ENCODE measurements at places on chromosomes 2 and 18. TPM values are rescaled to one million over a fixed set of nuclear protein-coding genes. Genes with fewer than 3 reads are reported as not detected.
A peak's percentile ranks its signal among the peaks of the same experiment; 100 is the strongest.

CLEC4F gene
- total RNA-seq, result 0.14 TPM

DNA sequence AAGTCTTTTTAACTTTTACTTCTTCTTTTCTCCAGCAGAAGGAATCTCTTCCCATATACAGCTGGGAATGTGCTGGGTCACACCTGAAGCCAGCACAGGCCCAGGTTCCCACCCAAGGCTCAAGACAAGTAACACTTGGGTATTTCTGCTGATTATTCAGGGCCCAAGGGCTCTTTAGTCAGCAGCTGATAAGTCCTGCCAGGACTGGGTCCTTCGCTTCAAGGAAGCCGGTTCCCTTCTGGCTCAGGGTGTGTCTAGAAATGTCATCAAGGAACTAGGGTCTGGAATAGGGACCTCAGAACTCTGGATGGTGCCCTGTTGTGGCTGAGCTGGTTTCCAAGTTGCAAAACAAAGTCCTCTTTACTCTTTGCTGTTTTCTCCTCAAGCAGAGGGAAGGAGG is 27.0 kb upstream of the SERPINB2 start:
- no peak for DNase-seq

DNA sequence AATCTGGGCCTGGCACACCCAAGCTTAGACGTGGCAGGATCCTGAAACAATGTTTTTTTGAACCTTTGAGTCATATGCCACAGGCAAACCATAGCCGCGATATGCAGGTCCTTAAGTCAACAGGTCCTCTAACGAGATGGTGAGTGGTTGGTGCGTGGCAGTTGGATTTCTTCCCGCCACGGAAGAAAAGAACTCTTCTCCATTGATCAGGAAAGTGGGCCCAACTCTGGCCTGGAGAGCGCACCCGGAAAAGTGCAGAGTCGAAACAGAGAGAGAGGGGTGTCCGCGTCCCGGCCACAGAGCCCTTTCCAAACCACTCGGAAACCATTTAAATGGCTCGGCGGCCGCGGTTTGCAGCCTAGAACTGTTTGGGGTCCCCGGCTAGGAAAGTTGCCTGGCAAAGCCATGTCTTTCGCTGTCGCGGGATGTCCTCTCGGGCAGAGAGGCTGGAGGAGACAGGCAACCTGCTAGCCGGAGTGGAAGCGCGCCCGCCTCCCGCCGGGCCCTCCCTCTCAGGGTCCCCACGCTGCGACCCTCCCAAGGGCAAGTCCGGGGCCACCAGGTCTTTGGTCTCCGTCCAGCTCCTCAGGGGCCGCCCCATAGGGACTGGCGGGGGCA is 777 bp downstream of the GALNT3 start:
- peak; percentile 56 for DNase-seq

GRCh38 chr2:161166538-161167409 is 6.5 kb downstream of the TANK start:
- DNase-seq, result no peak

DNA sequence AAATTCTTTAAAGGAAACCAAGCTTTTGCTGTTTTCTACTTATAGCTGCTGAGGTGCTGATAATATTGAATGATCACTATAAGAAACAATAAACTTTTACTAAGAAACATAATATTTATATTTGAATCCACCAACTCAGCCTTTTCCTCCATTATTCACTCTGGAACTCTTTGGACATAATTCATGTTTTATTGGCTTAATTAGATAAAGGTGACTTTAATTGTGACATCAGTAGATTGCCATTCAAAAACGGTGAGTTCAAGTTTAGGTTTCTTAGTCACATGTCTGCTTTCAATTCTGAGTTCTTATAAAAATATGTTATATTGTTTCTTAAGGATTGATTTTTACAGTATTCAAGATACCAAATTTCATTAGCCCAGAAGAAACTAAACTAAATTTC is 24.0 kb downstream of the CCDC85A start:
- no peak for DNase-seq

HDLBP gene
- 168 TPM for total RNA-seq

DNA sequence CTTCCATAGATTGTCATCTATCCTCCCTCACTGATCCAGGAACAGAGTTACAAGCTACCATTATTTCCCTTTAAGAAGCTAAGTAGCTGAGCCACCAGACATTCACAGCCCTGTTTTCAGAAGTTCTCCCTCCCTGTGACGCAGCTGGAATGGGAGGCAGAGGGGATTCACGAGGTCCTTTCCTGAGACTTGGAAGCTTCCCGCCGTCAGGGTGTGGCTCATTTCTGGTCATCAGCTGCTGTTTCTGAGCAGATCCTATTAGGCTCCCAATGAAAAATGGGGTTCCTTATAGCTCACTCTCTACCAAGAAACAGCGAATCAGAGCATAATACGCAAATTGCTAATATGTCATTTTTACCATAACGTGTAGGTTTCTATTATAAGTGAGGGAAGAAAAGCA is 559.3 kb upstream of the ID2 start:
- no peak for DNase-seq

GRCh38 chr18:75104483-75104882 is 104.5 kb downstream of the PTGR3 start:
- no peak for DNase-seq

GRCh38 chr2:166499281-166499680 is 5.2 kb upstream of the SCN7A start:
- no peak for DNase-seq

GRCh38 chr2:226307487-226308322 is 491.9 kb downstream of the IRS1 start:
- DNase-seq, result no peak

POTEJ gene
- 0.60 TPM for total RNA-seq

GRCh38 chr2:47799031-47799609 is 16.2 kb downstream of the MSH6 start:
- DNase-seq, result no peak

SLC16A14 gene
- not detected for total RNA-seq

DNA sequence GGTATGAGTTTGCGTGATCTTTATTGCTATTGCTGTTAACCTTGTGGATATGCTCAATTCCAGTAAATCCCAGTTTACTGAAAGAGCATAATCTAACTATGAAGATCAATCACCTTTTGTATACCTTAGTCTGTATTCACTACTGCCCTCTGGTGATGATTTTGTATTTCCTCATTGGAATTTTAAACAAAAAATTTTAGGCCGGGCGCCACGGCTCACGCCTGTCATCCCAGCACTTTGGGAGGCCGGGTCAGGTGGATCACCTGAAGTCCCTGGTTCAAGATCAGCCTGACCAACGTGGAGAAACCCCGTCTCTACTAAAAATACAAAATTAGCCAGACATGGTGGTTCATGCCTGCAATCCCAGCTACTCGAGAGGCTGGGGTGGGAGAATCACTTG is 5.1 kb downstream of the COMMD1 start:
- no peak for DNase-seq

HOXD1 gene
- total RNA-seq, result 4.1 TPM

NLRC4 gene
- 0.41 TPM for total RNA-seq

GRCh38 chr2:197838036-197838435 is 33.6 kb downstream of the PLCL1 start:
- no peak for DNase-seq

DNA sequence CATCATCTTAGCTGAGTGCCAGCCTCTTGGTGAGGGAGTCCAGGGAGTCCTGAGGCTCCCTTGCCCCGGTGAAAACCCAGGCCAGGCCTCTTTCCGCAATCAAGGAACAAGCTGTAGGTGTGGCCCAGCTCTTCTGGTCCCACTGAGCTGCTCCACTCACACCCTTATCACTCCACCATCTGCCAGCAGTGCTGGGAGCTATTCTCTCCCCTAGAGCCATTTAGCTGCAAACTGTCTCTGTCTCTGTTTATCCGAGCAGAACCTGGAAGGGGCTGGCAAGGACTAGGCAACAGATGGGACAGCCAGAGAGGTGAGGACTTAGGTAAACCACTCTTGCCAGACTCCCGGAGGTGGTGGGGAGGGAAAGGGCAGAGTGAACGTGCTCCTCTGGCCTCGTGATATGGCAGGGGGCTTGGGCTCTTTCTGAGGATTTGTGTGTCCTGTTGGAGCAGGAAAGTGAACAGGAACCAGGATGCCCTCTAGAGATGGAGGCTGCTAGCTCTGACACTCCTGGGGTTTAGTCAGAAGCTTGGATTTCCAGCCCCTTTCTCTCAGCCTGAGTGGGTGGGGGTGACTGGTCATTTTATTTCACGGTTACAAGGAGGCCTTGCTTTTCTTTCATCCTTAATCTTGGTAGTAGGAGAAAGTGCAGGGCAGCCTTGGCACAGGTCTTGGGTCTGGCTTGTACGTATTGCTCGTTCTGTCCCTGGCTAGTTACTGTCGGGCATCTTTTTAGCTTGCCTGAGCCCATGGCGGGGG is 19.6 kb downstream of the B3GNT2 start:
- DNase-seq, result peak; percentile 26

DNA sequence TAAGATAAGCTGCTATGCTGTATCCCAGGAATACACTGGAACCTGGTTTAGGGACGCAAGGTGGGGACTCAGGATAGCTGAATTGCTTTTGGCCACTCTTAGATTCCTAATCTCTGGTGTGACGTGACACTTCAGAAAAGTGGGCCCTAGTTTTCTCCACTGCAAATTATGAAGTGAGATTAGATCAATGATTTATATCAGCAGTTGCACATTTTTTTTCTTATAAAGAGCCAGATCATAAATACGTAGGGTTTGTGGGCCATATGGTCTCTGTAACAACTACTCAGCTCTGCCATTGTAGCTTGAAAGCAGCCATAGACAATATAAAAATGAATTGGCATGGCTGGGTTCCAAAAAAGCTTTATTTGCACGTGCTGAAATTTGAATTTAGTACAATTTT is 85.4 kb upstream of the CPO start:
- no peak for DNase-seq

GRCh38 chr18:75612456-75612855 is 185.0 kb upstream of the SMIM21 start:
- no peak for DNase-seq

DNA sequence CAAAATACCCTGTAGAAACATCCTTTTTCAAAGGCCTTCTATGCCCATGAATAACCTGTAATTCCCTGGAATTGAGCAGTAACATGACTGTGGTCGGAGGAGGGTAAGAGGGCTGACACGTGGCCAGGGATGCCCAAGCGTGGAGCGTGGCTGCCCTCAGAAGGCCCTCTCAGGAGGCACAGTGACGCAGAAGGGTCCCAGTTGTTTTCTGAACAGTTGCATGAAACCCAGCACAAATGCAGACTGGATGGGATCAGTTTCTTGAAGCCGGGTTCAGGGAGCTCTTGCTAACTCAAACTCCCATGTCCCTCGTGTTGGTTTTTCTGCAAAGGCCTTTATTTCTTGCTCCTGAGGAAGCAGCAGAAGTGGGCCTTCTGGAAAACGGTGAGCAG is 237.0 kb downstream of the ALPK2 start:
- no peak for DNase-seq

- no peak for DNase-seq
Measured at GRCh38 chr2:236250286-236250685, 13.9 kb downstream of the ASB18 start.

GRCh38 chr18:63895190-63895589 is 7.7 kb downstream of the SERPINB2 start:
- no peak for DNase-seq

DNA sequence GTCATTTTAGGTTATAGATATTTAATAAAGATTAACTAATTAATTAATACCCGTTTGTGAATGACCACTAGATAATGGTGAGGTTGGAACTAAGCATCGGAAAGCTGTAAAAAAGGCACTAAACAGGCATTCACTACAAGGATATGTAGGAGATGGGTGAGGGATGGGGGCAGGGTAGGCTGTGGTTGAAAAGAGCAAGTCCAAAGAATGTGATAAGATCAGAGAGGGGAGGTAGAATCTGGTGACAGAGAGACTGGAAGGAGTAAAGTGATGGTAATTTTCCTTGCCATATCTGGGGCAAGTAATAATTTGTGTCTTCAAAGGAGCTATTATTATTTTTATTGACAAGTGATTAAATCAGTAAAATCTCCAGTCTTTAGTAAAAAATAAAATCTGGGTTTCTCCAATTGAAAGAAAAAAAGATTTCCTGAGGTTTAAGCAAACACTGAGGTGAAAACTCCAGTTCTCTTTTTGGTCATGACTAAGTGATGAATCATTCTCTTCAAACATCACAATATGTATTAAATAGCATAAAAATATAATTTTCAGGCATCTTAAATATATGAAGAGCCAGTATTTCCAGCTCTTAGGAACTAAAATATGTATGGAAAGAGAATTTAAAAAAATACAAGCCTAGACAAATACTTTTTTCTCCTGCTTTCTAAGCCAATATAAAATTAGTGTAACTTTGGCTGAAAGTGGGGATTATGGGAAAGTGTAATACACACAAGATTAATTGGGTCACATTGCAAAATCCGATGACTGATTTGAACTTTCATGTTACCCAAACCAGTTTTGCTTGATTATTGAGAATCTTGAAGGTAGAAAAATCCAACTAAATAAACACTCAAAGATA is 259.1 kb upstream of the RBMS1 start:
- no peak for DNase-seq

- no peak for DNase-seq
Measured at GRCh38 chr2:88667219-88667618, 24.3 kb upstream of the RPIA start.

ALLC gene
- total RNA-seq, result not detected

GRCh38 chr18:70314151-70314782 is 25.4 kb downstream of the SOCS6 start:
- no peak for DNase-seq

C2orf81 gene
- 1.3 TPM for total RNA-seq

UGT1A8 gene
- 15.1 TPM for total RNA-seq

DNA sequence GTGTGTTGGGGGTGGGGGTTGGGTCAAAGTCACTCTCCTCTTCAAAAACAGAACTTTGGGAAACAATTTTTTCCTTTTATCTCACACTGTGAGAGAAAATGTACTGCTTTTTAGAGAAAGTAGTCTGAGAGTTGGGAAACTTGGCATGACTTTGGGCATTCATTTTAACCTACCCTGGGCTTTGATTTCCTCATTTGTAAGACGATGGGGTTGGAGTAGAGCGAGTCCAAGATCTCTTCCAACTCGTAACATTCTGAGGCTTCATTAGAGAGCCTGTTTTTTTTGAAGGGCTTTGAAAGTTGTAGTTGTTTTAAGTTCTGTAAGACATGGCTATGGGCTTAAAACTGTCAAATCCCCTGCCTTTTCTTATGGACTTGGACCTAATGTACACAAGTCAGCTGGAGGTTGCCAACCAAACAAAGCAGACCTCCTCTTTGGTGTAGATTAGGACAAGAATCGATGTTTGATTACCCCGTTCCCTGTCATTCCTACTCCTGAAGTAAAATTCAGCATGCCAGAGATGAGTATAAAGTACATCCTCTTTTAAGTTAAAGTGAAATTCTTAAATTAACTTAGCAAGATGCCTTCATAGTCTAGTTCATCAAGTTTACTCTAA is 8.4 kb downstream of the PHLPP1 start:
- no peak for DNase-seq
